ENCODE measurements at places on chromosomes 5 and 9.

- no peak for ATAC-seq
Observed at GRCh38 chr5:691817-692528, 1.2 kb downstream of the TPPP start.

GRCh38 chr9:124185413-124185812, 72.3 kb upstream of the NEK6 start:
- no peak for ATAC-seq

GRCh38 chr9:12702160-12702758, 9.1 kb downstream of the TYRP1 start:
- peak; percentile 64 for ATAC-seq

DNA sequence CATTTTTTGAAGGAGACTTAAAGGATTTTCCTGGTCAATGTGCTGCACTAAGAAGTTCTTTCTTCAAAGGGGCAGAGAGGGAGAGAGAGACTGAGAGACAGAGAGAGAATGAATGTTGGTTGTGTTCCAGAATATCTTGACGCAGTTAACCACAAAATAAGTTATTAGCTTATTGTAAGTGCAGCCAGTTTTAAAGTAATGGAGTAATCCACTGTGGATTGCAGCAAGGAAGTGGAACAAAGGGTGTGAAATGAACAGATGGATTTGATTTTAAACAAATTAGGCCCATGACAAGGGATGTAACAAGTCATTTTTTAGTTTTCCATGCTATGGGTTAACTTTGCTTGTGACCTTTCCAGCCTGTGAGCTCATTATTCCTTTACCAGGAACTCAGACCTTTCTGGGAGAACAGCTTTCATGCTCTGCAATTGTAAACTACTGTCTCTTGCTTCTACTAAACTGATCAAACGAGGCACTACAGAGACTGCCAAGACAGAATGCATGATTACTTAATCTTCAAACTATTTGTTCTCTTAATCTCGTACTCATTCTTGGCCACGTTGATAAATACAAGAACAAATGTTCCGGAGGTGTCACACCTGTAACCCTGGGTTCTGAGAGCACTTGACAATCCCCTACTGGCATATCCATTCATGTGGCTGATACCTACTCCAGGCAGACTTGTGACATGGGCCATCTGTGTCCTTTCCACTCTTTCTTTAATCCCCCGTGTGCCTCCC, 131.1 kb downstream of the TLE1 start:
- peak; percentile 73 for ATAC-seq

GRCh38 chr5:135295852-135296251, 103.2 kb downstream of the MACROH2A1 start:
- no peak for ATAC-seq

DNA sequence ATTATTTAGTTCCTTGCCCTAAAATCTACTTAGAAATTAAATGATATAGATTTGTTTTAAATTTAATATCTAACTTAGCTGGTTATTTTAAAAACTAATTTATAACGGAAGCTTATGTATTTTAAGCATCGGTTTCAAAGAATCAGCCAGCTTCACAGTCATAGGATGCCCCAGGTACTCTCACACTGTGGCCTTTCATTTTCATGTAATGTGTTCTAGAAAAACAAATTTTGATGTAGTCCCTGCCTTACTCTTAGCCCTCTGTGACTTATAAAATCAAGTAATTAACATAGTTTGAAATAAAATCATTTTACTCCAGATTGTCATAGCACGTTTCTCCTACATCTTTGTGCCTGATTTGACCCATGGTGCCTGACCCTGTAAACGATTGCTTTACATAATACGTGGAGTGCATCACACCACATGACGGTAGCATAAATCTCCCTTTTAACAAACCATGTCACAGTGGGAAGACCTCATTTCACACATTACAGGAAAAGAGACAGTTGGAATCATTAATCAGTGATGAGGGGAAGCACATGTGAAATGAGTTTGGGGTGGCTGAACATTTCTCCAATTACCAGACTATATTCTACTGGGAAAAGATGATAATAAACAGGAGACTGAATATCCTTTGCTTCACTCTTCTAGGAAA, 731.5 kb upstream of the CDH9 start:
- ATAC-seq, result no peak

- peak; percentile 48 for ATAC-seq
Observed at GRCh38 chr5:124453221-124454051, 293.0 kb downstream of the ZNF608 start.

GRCh38 chr9:134233022-134233421, 68.7 kb upstream of the RNU6ATAC start:
- no peak for ATAC-seq

GRCh38 chr9:114504341-114505186, 709 bp downstream of the WHRN start:
- peak; percentile 64 for ATAC-seq

GRCh38 chr5:118796081-118796480, 192.3 kb downstream of the DTWD2 start:
- no peak for ATAC-seq

DNA sequence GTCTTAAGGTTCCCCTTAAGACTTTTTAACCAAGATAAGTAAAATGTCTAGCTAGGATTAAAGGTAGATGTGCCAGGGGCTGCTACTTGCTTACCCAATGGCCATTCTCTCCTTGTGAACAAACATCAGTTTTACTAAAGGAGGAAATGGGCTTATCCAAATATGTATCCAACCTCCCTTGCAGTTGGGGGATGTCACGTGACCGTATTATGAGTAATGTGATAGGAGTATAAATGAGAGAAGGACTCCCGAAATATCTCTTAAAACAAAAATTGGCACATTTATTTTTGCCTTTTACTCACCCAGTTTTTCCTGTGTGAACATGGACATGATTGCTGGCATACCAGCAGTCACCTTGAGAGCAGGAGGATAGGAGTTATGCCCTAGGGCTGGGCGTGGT, 247.9 kb downstream of the NFIB start:
- no peak for ATAC-seq

DNA sequence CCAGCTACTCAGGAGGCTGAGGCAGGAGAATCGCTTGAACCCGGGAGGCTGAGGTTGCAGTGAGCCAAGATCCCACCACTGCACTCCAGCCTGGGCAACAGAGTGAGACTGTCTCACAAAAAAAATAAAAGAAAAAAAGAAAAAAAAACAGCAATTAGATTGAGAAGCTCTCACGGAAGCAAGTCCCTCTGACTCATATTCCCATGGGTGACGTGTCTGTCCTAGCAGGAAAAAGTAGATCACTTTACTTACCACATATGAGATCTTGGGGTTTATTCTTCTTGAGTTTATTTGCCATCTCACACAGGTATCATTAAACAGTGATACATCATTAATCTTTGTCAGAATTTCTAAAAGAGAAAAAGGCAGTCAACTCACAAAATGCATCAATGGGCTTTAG, 62.6 kb downstream of the SUSD1 start:
- peak; percentile 81 for ATAC-seq

GRCh38 chr5:88736494-88736893, 146.5 kb downstream of the MEF2C start:
- ATAC-seq, result peak; percentile 20

GRCh38 chr9:110571801-110572483, 7.6 kb downstream of the SVEP1 start:
- no peak for ATAC-seq

DNA sequence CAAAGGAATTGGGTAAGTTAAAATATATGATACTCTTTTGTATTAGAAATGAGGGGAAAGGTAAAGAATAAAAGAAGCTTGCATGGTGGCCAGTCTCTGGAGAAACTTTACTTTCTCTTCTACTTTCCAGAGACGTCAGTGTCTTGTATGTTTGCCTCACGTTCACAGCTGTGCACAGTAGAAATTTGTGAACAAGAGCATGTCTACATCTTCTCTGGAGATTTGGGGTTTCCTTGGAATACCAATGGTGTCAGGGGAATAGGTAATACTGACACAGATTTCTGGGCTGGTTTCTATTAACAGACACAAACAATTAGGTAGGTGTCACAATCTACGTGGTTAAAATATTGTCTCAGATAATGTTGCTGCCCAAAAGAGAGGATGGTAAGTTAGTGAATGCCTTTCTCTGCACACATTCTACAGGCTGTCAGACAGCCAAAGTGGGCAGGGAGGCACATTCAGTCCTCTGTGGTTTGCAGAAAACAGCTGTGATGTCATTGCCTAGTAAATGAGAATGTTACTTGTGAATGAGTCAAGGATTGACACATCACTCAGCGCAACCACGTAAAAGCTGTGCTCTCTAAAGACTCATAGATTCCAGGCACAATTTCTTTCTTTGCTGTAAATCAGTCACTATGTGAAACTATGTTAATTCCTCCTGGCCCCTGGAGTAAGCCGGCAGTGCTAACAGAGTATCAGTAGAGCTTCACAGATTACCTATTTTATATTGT, 397.1 kb downstream of the MAN2A1 start:
- peak; percentile 33 for ATAC-seq

DNA sequence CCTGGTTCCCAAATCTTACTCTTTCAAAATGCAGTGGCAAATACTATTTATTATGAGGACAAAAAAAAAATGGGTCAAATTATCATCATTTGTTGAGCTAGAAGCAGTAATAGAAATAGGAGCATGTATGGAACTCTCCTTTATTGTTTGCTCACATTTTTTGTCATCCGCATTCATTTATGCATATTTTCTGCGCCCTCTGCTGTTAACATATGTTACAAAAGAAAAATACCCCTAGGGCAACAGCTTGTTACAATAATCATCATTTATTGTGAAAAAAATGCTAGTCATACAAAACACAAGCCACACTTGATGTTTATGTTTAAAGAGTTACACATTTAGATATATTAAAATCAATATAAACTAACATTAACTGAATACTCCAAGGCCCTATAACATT, 328.2 kb downstream of the TUSC1 start:
- no peak for ATAC-seq

DNA sequence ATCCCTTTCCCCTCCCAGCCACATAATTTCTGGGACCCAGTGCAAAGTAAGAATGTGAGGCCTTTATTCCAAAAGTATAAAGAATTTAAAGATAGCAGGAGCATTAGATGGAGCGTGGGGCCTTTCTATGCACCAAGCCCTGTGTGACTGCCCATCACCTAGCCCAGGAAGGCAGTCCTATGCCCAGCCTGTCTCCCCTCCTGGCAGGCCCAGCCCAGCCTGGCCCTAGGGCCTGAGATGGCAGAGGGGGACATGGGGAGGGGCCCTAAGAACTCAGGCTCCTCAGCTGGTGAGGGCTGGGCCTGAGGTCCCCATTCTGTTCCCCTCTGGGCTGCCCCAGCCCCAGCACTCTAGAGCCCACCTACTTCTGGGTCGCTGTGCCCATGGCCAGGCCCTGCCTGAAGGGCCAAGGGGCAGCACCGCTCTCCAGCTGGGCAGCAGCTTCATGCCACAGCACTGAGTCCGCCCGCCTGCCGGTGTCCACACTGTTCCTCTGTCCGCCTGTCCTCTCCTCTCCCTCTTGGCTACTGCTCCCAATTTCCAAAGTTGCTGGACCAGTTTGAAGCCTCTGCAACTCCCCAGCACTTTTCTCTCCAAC, 995 bp upstream of the SLC23A1 start:
- ATAC-seq, result peak; percentile 5
